ENCODE measurements at places on chromosomes 4 and X. TPM values are rescaled to one million over a fixed set of nuclear protein-coding genes. Genes with fewer than 3 reads are reported as not detected.
A peak's percentile ranks its signal among the peaks of the same experiment; 100 is the strongest.

- DNase-seq = no peak
Observed at GRCh38 chr4:25727711-25728493, 72.3 kb downstream of the SLC34A2 start.

DNA sequence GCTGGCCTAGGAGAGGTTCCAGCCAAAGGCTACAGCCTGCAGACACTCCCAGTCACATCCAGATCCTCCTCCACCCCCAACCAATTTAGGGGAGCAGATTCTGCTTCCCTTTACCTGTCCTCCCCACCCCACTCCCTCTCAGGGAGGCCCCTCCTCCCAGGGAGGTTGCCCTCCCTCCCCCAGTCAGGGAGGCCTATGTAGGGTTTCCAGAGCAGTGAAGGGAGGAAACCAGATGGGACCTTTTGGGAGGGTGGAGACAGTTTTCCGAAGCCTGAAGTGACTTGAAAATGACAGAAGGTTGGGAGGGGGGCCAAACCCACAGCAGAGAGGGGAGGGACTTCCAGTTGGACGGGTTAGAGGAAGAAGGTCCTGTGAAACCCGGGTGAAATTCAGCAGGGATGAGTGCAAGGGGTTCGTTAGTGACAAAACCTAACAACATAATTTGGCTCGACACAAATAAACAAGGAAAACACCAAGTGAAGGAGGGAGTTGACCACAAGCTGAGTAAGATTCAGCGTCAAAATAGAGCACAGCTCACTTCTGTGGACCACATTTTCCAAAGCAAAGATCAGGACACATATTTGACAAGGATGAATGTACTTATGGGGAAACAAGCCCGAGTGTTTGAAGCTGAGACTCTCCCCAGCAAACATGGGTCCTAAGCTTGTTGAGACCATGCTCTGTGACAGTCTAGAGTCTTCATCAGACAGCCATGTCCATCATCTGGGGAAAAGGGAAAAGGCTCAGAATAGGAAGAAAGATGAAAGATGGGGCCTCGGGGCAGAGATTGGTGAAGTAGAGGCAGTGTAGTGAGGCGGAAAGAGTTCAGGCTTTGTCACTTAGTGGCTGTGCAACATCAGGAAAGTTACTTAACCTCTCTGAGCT lies 46.4 kb downstream of the PRPS1 start:
- peak; percentile 49 for DNase-seq

DNA sequence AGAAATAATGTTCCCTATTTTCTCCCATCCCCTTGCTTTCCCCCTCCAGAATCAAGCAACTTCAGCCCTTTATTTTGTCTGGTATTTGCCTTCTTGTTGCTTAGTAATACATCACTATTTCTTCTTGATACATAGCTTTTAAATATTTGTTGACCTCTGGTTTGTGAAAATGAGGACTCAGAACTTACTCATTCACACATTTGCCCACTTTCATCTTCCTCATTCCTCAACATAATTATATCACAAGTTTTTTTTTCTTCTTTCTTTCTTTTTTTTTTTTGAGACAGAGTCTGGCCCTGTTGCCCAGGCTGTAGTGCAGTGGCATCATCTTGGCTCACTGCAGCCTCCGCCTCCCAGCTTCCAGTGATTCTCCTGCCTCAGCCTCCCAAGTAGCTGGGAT lies 28.9 kb upstream of the NDUFC1 start:
- DNase-seq = no peak

DNA sequence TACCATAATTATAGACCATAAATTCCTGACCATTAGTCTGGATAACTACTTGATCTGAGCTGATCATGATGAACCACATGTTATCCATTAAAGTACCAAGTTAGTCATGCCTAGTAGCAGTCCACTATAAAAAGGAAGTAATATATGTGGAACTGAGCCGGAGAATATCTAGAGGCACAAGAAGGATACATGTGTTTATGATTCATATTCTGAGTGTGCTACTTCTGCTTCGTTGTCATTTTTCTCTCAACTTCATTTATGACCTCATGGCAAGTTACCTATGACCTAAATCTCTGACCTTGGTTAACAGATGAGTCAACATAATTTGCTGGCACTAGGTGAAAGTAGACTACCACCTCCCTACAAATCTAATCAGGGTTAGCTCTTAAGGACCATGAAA lies 56.5 kb upstream of the ANKRD17 start:
- DNase-seq = no peak

- no peak for DNase-seq
Observed at GRCh38 chr4:53734584-53735353, 143.5 kb upstream of the LNX1 start.

DNA sequence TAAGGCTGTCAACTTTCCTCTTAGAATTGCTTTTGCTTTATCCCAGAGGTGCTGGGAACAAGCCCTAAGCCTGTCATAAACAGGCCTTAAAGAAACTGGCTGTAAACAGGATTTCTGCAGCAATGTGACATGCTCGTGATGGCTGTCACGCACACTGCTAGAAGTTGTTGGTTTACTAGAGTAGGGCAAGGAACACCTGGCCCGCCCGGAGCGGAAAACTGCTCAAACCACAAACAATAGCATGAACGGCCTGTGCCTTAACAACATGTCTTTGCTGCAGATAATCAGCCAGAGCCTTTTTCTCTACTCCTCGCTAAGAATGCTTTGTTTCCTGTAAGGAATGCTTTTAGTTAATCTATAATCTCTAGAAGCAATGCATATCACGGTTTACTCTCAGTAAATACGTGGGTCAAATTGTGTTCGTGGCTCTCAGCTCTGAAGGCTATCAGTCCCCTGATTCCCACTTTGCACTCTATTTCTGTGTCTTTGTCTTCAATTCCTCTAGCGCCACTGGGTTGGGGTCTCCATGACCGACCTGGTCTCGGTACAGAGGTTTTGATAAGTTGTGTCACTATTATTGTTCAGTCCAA lies 318.3 kb downstream of the GLUD2 start:
- DNase-seq = no peak

GRCh38 chr4:54065282-54066087 lies 1.1 kb upstream of the CHIC2 start:
- DNase-seq = no peak

DNA sequence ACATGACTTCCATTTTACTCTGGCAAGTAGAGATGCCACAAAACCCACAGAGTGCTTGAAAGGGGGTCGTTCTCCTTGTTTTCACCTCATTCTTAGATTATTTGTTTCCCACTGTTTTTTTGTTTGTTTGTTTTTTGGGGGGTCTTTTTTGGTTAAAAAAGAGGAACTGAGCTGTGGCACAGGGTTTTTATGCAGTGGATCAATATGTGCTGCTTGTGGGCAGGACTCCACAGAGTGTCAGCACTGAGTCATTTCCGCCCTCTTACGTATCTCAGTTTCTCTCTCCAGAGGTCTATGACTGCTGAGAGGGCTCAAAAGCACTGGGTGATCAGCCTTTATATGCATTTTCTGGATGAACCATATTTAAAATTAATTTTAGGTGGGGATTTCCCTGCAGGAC lies 268.1 kb upstream of the GRID2 start:
- no peak for DNase-seq

DNA sequence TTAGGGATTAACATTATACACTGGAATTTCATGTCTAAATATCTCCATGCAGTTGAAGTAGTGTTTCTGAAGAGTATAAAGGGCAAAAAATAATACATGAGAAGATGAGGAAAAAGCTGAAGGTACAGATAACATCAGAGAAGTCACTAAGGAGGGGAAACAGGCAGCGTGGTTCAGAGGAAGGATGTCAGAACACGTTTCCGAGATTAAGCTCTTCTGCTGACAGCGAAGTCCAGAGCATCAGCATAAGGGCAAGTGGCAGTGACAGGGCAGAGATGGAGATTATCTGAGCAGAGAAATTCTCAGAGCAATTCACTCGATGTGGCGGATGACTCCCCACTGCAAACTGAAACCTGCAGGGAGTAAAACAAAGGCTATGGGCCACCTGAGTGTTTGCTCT lies 443.2 kb upstream of the FRG1 start:
- DNase-seq = no peak

- DNase-seq = no peak
Observed at GRCh38 chr4:109494563-109494962, 60.9 kb downstream of the SEC24B start.

GRCh38 chr4:16150716-16151115 lies 66.9 kb upstream of the PROM1 start:
- DNase-seq = no peak

DNA sequence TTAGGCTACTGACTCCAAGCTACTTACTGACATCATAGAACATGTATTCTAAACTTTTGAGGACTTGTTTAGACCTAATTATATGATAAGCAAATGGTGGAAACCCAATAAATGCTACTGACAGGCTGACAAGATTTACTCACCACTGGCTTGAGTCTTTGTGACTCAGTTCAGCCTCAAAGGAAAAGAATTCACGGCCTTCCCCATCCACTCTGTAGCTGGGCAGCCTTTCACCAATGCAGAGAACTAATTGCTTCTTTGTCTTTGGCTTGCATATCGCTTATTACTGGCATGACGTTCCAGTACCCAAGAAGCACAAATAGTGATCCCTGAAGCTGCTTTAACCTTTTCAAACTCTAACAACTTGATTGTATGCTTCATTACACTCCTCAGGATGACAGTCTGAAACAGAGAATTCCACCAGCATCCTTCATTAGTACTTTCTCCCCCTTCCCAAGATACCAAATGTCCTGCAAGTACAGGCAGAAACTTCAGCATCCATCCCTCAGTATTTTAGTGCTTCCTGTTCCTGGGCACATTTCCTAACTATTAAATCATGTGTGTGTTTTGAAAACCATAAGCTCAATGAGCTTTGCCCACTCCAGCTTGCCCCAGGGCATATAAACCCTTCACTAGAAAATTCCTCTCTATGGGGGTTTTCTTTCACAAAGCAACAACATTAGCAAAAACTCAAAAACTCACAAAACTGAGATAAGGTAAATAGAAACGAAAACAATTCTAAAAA lies 298.1 kb upstream of the SLC7A11 start:
- DNase-seq = no peak

DNA sequence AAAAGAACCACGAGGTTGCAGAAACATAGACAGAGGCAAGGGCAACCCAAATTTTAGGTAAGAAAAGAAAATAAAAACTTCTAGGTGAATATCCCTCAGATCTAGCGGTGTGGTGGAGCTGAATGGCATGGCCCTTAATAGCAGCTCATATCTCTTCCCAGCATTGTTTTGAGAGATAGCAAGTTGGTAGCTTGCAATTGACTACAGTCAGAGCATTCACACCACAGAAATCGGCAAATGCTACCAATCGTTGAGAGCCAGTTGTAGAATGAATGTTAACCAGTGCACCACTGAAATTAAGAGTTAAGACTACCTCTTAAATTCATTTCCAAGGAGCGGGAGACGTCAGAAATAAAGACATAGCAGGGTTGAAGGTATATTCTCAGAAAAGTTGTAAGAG lies 184.0 kb upstream of the KIT start:
- no peak for DNase-seq

GRCh38 chr4:118849867-118850487 lies 14.1 kb upstream of the SEC24D start:
- DNase-seq = no peak

DNA sequence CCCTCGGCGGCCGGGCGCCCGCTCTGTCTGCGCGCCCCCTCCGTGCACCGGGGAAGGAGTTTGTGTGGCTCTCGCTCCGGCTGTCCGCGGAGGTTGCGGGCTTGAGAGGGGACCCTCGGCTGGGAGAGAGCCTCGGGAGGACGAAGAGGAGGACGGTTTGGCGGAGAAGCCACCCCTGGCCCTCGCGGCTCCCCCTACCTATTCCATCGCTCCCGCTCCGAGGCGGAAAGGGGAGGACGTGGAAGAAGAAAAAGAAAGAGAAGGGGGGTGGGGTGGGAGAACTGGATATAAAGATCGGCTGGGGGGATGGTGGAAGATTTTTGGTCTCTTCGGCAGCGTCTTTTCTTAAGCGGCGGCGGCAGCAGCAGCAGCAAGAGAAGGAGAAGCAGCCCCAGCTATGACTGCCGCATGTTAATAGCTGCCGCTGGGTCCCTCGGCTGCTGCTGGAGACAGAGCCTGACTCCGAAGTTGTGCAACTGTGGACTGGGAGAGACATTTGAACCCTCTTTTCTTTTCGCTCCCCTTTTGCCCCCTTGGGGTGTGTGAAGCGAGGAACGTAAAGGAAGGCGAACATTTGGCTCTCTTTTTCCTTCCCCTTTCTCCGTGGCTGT lies 895 bp downstream of the ADGRL3 start:
- no peak for DNase-seq

GRCh38 chr4:11455201-11455835 lies 26.6 kb upstream of the HS3ST1 start:
- DNase-seq = no peak

GRCh38 chr4:183783306-183783705 lies 121.8 kb upstream of the STOX2 start:
- no peak for DNase-seq

- no peak for DNase-seq
Observed at GRCh38 chrX:36575670-36576069, 432.5 kb upstream of the FAM47C start.

DNA sequence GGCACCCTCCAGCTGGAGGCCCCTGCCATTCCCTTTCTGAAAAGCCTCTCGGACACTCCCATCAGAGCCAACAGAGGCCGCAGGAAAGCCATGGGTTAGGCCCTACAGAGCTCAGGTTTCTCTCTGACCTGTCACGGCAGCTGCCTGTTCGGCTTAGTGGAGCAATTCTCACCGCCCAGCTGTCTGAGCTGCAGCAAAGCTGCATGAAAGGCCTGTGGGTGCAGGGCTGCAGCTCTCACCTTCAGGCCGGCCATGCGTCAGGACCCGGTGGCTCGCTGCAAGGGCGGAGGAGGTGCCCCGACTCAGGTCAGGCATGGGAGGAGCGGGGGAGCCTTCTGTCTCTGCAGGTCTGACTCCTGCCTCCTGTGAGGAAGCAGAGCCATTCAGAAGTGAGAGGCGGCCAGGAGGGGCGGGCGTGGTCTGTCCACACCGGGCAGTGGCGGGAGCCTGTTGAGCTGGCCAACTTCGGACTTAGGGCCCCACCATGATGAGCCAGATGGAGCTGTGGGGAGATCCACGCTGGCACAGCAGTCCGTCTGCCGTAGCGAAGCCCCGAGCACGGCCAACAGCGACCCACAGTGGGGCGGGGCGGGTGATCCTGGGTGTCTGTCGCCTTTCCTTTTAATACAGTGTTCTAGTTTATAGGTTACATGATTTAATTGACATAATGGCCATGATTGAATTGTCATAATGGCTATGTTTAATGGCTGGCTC lies 23.4 kb downstream of the PDE6B start:
- no peak for DNase-seq

GRCh38 chrX:123049071-123049625 lies 134.9 kb upstream of the GRIA3 start:
- DNase-seq = no peak

The BST1 gene
- total RNA-seq = 0.65 TPM

The CT55 gene
- not detected for total RNA-seq

The ZNF141 gene
- 32.0 TPM for total RNA-seq

The USP11 gene
- 85.6 TPM for total RNA-seq

The F9 gene
- not detected for total RNA-seq

The RASL11B gene
- total RNA-seq = 0.48 TPM

The RBPJ gene
- 104 TPM for total RNA-seq

The CT47A1 gene
- total RNA-seq = not detected

The SUV39H1 gene
- total RNA-seq = 29.4 TPM

The LETM1 gene
- 28.2 TPM for total RNA-seq

The ZNF518B gene
- total RNA-seq = 28.9 TPM

All from activated T-cell treated with anti-CD3 and anti-CD28 coated beads, Interleukin-2, amount 50 U/mL, for 72 hours (primary cell).